ENCODE measurements at places on chromosomes 3 and 15. TPM values are rescaled to one million over a fixed set of nuclear protein-coding genes. Genes with fewer than 3 reads are reported as not detected.

The SLC6A11 gene
- total RNA-seq = not detected

The PIK3CB gene
- total RNA-seq = 21.7 TPM

The NOX5 gene
- total RNA-seq = not detected

GRCh38 chr3:149512073-149512782, 37.7 kb downstream of the TM4SF4 start:
- peak; percentile 31 for DNase-seq

GRCh38 chr3:53844262-53845102, 1.7 kb downstream of the CHDH start:
- DNase-seq = no peak

GRCh38 chr3:153897842-153898241, 223.3 kb upstream of the ARHGEF26 start:
- no peak for DNase-seq

GRCh38 chr3:35654476-35654875, 15.2 kb downstream of the ARPP21 start:
- no peak for DNase-seq

GRCh38 chr3:87090631-87091030, 99.7 kb upstream of the VGLL3 start:
- no peak for DNase-seq

DNA sequence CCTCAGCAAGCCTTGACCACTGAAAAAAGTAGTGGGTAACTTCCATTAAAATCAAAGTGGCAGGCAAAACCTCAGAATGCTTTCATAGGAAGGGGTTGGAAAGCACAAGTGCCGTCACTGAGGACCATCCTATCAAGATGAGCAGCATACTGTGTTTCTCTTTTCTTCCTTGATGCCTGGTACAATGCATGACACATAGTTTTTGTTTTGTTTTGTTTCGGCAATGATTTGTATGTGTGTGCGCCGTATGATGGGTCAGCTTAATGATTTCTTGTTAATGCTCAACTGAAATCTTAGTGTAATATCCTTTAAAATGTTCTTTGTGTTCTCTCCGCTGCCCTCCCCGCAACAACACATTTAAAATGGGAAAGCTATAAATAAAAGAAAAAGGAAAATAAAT, 476.4 kb upstream of the KCNMB2 start:
- no peak for DNase-seq

- no peak for DNase-seq
Measured at GRCh38 chr3:171399842-171400241, 60.4 kb downstream of the TNIK start.

GRCh38 chr3:171497468-171497867, 37.3 kb upstream of the TNIK start:
- DNase-seq = no peak

Data from activated naive CD4-positive, alpha-beta T cell treated with anti-CD3 and anti-CD28 coated beads, Interleukin-2, amount 50 U/mL, for 72 hours (primary cell).